RWPE1 (cell line): ENCODE measurements at places on chromosomes 7 and 10.

DNA sequence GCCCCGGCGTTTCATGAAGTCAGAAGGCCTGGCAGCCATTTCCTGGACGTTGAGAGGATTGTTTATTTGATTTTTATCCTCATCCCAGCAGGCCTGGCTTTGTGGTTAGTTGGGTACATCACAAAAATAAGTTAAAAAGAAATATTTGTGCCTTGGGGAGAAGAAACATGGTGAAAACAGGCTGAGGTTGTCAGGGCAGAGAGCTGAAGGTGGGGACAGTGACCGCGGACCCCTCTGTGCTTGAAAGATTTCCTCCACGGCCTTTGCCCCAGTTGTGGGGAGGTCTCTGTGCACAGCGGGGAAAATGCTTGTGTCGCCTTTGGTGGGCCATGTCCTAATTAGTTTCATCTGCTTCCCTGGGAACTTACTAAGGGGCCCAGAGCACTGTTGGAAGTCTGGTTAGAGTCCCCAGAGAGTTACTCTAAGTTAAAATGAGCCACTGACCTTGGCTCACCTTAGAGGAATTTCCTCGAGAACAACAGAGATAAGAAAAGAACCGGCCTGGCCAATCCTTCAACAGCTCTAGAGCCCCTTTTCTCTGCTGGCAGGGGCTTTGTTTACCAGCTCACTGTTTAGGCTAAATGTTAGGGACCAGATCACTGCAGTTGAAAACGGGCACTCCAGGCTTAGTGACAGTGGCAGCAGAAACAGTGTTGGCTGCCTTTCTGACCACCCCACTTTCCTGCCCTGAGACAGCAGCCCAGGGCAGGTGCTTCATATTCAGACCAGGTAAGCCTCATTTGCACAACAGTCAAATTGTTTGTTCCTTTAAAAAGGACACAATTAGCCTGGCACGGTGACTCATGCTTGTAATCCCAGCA, 37.9 kb downstream of the CRCP start:
- no peak for DNase-seq

DNA sequence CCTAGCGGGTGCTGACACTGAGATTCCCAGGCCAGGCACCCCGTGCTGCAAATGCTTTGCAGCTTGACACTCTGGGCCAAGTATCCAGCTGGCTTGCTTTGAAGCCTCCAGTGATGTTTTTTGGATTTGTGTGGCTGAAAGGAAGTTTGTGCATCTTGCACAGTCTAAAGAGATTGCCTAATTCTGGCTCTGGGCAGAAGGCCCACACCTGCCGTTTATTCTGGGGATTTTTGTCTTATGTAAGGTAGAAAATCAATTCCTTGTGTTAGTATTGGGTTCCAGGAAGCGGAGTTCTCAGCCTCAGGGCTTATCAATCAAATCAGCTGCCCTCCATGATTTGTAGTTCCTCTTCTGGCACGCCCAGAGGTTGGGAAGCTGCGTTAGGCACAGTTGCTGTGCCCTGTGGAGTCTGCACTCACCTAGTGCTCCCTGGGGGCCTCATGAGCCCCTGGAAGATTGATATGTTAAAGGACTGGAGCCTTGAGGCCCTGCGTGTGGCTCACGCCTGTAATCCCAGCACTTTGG, 8.4 kb upstream of the PURB start:
- DNase-seq = no peak

DNA sequence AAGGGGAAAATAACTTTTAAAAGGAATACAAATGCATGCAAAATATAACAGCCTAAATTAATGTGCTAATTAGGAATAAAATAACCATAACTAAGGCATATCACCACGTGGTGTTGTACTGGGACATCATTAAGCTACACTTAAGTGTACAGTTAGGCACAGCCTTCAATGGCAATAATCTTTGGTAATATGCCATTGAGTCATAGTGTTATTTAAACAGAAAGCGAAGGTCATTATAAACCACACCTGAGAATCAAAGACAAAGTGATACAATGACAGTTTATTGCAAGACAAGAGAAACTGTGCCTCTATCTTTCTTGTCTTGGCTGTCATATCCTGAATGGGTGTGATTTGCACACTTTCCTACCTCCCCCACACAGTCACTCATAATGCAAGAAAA, 30.5 kb upstream of the AUTS2 start:
- no peak for DNase-seq

DNA sequence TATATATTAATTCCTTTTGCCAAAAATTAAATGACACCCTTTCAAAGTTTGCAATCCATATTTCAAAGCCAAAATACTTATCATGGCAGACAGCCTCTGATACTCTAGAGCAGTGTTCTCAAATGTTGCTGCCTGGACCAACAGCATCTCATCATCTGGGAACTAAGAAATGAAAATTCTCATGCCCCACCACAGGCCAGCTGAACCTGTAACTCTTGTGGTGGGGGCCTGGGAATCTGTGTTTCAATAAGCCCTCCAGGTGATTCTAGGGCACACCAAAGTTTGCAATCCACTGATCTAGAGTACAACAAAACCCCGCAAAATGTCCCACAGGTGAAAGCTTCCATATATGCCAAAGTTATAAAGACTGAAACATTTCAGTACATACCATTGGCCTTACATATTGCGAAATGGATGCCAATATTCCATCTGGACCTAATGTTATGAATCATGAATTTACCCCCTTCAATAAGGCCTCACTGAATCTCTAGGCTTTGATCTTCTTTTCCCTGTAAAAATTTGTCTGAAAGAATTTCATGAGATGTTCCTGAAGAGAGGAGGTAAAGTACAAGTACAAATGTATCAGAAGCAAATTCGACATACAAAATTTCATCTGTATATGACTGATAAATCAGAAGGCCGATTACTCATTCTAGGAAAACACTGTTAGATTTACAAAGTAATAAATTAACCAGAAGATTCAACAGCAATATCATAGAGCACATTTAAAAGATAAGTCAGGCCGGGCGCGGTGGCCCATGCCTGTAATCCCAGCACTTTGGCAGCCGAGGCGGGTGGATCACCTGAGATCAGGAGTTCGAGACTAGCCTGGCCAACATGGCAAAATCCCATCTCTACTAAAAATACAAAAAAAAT, 25.3 kb upstream of the EPC1 start:
- no peak for DNase-seq

DNA sequence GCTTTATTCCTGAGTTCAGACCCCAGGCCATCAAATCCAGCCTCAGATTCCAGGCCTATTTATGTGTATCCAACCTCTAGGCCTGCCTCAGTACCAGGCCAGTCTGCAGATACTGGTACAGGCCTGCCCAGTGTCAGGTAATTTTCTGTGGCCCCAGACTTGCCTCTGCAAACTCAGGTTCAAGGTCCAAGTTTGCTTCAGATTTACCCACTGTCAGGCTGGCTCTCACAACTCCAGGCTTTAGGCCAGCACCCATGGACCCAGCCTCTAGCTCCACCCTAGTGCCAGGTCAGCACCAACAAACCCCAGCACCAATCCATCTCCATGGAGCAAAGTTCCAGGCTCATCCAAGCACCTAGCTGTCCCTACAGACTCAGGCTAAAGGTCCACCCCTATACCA, 169.7 kb downstream of the ITGB1 start:
- no peak for DNase-seq

DNA sequence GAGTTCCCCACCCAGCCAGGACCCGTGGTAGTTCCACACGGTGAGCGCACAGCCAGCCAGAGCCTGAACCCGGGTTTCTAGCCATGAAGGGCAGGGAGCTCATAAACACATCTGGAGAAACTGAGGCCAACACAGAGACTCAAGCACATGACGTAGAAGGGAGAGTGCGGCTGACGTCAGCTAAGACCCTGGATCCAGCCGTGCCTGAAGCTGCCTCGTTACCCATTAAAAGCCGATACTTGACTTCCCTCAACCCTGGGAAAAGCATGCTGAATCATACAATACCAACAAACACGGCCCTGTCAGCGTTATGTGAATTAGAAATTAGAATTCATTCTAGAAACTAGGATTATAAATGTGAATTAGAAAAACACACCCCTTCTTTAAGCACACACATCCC, 65.2 kb upstream of the PDGFA start:
- no peak for DNase-seq

DNA sequence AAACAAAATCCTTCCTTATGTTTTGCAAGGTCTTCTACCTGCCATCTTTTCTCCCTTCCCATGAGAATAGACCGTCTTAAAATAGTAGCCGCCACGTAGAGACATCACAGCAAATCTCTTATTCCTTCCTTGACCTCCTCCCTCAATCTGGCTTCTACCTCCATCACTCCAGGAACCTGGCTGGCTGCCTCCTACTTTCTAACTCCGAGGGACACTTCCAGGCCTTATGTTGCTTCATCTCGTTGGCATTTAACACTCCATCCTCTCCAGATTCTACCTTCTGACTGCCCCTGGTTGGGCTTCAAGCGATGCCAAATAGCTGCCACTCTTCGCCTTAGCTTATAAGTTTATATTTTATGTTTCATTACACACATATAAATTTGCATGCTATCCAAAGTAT, 26.4 kb upstream of the CALN1 start:
- DNase-seq = no peak

- DNase-seq = no peak
Measured at GRCh38 chr7:151168003-151168786, 701 bp upstream of the GBX1 start.

- DNase-seq = no peak
Measured at GRCh38 chr10:62178568-62178967, 90.1 kb downstream of the RTKN2 start.

DNA sequence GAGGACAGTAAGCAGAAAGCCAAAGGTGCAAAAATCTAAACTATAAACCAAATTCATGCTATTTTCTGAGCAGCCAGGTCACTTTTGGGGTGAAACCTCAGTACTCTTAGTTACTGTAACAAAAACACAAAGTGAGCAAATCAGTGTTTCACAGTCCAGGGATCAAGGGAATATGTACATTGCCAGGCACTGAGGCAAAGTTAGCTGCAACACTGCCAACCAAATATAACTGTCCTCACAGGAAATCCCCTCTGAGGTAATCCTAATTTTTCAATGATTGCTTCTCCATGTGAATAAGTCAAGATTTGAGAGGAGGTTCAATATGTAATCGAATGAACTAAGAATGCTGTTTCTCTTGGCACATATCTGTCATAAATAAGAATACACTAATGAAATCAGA, 229.7 kb downstream of the TSPAN12 start:
- DNase-seq = no peak

GRCh38 chr7:129368389-129368986, 65.7 kb upstream of the STRIP2 start:
- no peak for DNase-seq

DNA sequence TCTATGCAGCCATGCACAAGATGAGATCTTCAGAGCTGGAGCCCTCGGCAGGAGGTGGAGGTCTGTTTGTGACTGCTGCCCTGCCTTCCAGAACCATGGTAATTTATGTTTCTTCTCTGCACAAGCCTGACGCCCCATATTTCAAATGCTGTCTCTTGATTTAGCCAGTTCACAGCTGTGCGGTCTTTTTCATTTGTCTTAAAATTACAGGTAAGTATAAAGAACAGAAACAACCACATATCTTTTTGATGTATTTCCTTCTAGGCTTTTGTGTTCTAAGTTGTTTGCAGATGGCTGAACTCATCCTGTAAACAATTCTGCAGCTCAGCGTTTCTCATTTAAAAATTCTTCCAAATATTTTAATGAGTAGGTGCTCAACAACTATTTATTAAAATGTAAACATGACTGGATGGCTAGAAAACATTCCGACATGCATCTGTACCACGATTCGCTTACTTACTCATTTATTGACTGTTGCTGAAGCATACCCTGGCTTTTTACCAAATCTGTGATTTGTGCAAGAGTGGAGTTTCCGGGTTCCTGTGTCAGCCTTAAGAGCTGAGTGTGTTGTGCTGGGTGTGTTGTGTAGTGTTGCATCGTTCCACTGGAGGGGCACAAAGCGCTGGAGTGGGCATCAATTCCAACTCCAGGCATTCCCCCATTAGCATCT, 58.9 kb downstream of the PIP4K2A start:
- peak; percentile 30 for DNase-seq

GRCh38 chr7:117666689-117667088, 186.9 kb downstream of the CFTR start:
- DNase-seq = no peak

DNA sequence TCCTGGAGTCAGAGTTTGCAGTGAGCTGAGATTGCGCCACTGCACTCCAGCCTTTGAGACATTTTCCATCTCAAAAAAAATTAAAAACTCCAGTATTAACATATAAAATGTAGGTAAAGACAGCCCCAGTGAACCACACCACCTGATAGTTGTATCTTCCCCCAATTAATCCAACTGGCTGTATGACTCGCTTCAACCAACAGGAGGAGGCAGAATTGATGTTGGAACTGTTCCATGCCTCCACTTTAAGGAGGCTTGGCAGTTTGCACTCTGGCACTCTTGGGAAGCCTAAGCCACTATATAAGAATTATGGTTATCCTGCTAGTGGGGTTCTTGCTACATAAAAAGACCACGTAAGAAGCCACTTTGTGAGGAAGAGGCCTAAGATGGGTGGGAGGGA, 72.7 kb downstream of the STK17A start:
- DNase-seq = no peak

GRCh38 chr10:43201545-43202131, 63.4 kb downstream of the CSGALNACT2 start:
- no peak for DNase-seq

GRCh38 chr7:70042533-70042932, 444.3 kb downstream of the AUTS2 start:
- DNase-seq = no peak

DNA sequence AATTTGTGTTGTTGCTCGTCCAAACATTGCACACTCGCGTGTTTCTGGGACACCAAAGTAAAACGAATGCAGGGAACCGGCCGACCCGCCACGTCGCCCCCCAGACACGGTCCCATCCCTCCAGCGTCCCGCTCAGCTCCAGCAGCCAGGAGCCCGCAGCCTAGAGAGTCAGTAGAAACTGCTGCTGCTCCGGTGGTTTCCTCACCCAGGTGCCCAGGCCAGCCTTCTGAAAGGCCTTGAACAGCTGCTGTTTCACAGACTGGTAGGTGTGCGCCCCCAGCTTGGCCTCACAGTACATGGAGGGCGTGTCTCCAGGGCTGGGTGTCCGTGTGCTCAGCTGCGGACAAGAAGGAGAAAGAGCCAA, 126.8 kb downstream of the WDR37 start:
- no peak for DNase-seq

DNA sequence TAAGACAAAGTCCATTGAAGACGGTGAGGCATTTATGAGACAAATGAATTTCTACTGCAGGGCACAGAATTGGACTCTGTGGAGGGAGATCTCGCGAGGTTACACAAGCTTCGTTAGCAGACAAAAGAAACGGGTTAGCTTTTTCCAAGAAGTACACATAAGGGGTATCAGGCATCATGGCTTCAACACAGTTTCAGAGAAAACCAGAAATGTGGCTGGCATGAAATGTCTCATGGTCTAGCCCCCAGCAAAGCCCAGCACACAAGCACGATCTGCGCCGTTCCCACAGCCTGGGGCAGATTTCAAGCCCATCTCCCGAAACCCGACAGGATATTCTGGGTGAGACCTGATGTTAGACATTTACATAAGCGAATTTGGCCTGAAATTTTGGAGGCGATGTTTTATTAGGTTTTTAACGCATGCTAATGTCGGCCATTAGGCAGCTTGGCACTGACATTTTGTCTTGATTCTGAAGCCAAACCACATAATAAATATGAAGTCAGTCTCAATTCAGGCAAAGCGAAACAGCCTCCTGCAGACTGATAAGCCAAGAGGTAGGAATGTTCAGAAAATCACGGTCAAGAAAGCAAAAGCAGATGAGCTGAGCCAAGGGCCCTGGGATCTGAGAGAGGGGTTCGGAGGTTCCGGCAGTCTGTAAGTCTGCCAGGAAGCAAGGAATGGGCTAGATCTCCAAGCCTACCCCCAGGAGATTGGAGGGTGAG, 240.5 kb downstream of the PRPF18 start:
- no peak for DNase-seq
